ENCODE measurements at places on chromosomes 3 and 15.

DNA sequence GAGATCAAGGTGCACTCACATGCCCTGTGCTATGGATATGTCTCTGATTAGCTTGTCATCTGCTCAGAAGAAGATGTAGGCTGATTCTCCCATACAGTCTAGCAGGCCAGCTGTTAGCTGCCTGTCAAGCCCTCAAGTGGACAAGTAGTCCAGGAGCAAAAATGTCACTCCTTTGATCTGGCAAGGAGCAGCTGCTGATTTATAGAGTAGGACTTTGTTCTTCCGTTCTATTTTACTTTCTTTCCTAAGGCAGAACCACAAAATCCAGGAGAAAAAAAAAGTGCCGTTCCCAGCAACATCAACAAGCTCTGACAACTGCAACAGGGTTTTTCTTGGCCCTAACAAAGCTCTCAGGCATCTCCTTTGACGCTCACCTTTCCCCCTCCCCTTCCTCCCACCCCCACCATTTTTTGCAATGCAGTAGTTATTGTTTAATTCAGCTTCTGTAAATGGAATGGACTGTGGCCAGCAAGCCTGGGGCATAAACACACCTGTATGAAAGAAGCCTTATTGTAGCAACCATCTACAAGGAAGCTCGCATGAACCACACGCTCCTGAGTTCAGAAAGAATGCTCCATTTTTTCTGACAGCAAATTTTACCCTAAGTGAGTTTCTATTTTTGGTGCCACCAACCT lies 196.3 kb downstream of the MEIS2 start:
- DNase-seq, result no peak

DNA sequence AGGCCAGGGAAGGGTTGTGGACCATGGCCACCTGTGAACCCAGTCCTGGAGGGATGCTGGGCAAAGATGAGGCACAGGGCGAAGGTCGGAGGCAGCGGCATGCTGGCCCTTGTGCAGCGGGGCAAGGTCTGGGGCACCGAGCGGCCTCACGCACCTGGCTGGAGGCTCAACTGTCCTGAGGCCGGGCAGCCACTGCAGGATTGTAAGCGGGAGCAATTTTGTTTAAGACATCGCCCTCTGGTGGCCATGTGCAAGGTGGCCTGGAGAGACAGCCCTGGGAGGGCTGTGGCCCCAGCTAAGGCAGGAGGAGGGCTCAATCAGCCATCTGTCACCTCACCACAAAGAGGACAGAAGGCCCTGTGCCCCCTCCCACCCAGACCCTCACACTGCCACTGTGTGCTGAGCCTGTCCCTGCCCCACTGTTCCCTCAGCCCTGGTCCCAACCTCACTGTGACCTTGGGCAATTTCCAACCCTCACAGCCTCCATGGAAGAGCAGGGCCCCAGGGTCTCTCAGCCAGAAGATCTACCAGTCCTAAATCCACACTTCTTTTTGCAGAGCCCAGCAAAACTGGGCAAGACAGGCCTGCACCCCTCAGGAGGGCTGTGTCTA lies 46.2 kb downstream of the TPRA1 start:
- DNase-seq, result peak; percentile 88

DNA sequence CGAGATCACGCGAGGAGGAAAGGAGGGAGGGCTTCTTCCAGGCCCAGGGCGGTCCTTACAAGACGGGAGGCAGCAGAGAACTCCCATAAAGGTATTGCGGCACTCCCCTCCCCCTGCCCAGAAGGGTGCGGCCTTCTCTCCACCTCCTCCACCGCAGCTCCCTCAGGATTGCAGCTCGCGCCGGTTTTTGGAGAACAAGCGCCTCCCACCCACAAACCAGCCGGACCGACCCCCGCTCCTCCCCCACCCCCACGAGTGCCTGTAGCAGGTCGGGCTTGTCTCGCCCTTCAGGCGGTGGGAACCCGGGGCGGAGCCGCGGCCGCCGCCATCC lies 1.1 kb upstream of the SETD5 start:
- DNase-seq, result peak; percentile 76

- DNase-seq, result peak; percentile 62
Measured at GRCh38 chr3:160012108-160012507, 23.5 kb downstream of the IL12A start.

GRCh38 chr3:59386165-59386564 lies 336.3 kb upstream of the CFAP20DC start:
- peak; percentile 67 for DNase-seq

GRCh38 chr3:190629088-190629487 lies 115.2 kb downstream of the IL1RAP start:
- DNase-seq, result no peak

DNA sequence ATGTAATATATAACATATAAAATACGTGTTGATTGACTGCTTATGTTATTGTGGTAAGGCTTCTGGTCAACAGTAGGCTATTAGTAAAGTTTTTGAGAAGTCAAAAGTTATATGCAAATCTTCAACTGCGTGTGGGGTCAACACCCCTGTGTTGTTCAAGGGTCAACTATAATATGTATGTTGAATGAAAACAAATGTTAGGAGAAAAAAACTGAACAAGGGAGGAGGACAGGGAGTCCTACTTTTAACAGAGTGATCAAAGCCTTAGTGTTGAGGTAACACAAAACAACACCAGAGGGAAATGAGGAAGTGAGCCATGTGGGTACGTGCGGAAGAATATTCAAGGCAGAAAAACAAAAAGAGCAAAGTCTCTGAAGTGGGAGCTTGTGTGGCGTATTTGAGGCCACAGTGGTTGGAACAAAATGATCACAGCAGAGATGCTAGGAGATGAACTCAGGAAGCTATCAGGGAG lies 62.5 kb downstream of the SFMBT1 start:
- DNase-seq, result peak; percentile 65

GRCh38 chr15:86661580-86661979 lies 581.9 kb downstream of the AGBL1 start:
- DNase-seq, result no peak

DNA sequence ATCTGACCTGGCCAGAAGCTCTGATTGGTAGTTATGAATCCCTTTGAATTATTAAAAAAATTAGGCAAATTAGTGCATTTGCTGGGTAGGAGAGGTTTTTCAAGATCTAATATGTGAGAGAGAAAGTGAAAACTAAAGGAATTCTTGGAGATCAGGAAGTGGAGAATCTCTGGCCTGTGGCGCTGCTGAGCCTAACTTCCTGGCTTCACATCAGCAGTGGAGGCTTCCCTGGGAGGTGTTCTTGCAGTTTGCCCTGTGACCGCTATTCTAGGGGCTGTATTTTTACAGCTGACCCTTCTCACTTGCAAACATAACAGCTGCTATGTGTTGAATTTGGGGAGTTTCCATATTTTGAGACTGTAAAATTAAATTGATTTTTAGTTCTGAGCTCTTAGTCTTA lies 166.4 kb downstream of the ATG7 start:
- no peak for DNase-seq

DNA sequence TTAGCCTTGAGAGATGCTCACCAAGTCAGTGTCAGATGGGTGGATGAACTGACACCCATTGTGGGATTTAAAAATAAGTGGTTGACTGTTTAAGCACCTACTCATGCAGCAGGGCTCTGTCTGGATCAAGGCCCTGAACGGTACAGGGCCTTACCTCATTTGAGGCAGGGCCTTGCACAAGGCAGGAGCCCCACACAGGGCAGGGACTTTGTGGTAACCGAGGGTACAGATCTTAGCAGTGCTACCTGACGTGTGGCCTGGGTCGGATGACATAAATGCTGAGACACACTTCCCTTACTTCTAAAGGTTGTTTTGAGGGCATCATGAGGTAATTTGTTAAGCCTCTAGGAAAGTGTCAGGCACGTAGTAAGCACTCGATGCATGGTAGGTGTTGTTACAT lies 59.5 kb upstream of the PLXNA1 start:
- DNase-seq, result no peak

DNA sequence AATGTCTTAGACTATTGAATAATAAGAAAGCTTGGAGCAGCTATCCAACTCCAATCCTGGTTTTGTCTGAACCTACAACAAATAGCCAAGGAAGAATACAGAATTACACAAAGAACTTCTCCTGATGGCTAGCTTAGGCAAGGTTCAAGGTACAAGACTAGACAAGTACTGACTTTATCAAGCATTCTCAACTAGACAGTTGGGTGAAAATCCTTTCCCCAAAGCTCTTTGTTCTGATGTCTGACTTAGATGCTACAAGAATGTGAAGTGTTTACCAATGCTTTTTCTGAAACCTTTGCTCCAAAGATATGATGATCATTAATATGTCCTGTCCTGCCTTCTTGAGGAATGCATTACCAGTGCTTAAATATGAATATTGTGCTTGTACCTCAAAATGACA lies 113.8 kb downstream of the ANXA2 start:
- DNase-seq, result no peak

- DNase-seq, result no peak
Measured at GRCh38 chr3:3065876-3066275, 44.3 kb downstream of the IL5RA start.

DNA sequence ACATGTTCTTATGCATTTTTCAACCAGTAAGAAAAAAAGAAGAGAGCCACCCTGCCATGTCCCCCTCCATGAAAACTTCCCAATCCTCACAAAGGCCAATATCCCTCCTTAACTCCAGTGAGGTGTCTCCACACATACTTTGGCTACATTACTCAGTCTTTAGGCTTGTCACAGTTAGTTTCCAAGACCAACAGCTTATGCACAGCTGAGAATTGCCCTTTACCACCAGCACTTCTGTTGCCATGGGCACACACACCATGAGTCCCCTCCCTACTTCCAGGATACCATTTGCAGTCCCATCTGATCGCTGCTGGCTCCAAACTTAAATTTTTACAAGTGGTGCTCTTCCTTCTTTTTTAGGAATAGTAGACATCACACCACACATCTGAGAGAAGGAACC lies 150.3 kb upstream of the STRIT1 start:
- no peak for DNase-seq

- DNase-seq, result no peak
Measured at GRCh38 chr15:50879016-50879617, 29.4 kb upstream of the AP4E1 start.

DNA sequence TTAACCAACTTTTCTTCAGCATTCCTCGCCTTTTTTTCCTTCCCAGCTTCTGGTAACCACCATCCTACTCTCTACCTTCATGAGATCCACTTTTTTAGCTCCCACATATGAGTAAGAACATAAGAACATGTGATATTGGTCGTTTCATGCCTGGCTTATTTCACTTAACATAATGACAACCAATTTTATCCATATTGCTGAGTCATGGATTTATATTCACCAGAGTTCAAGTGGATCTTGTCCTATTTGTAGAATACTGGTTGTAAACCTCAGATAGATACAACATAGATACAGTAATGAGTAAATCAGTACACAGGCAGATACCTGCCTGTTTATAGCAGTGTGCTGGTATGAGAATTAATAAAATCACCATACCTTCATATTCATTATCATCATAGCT lies 412.0 kb upstream of the RBMS3 start:
- no peak for DNase-seq

DNA sequence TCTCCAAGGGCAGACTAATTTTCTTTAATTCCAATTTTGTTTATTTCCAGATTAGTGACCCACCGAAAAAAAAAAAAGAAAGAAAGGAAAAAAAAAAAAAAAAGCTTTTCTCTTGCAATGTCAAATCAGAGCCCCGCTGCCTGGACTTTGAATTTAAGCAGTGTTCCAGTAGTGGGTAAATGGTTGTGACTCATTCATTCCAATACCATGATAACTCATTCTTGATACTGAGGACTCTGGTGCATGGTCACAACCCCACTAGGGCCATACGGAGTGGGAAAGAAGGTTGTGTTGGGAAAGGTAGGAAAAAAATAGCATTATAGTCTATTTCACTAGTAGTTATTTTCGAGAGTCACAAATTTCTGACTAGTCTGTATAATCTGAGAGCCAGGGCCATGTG lies 59.1 kb upstream of the COL8A1 start:
- no peak for DNase-seq

GRCh38 chr3:65928110-65928509 lies 110.6 kb downstream of the MAGI1 start:
- no peak for DNase-seq

- DNase-seq, result no peak
Measured at GRCh38 chr3:183884097-183884426, 618 bp downstream of the PARL start.

DNA sequence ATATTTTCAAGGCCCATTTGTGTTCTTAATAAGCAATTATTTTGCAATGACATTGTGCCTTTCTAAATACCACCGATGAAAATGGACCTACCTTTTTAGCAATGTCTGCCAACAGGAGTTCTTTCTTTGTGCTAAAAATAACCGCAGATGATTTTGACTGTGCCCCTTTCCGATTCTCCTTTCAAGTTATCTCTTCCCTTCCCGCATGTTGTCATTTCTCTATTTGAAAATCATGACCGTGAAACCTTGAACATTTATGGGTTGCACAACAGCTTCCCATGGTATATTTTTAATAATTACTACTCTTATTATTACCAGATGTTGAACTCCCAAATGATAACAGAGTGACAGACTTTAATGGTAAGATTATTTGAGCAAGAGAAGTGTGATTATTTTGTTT lies 10.3 kb upstream of the ETFA start:
- no peak for DNase-seq

DNA sequence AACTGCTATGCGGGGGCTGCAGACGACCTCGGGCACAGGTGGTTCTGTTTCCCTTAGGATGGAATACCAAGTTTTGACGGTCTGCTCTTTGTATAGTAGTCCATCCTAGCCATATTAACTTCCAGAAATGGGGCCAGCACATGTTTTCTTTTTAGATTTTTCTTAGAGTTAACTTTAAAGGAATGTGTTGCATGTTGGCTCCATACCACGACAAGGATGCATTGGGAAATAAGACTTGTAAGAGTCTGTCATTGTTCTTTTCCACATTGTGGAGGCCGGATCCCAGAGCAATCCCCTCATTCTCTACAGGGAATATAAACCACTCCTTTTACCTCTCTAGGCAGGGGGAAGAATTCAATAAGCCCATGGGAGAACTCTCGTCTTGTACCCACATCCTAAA lies 87.1 kb upstream of the PLSCR4 start:
- no peak for DNase-seq

DNA sequence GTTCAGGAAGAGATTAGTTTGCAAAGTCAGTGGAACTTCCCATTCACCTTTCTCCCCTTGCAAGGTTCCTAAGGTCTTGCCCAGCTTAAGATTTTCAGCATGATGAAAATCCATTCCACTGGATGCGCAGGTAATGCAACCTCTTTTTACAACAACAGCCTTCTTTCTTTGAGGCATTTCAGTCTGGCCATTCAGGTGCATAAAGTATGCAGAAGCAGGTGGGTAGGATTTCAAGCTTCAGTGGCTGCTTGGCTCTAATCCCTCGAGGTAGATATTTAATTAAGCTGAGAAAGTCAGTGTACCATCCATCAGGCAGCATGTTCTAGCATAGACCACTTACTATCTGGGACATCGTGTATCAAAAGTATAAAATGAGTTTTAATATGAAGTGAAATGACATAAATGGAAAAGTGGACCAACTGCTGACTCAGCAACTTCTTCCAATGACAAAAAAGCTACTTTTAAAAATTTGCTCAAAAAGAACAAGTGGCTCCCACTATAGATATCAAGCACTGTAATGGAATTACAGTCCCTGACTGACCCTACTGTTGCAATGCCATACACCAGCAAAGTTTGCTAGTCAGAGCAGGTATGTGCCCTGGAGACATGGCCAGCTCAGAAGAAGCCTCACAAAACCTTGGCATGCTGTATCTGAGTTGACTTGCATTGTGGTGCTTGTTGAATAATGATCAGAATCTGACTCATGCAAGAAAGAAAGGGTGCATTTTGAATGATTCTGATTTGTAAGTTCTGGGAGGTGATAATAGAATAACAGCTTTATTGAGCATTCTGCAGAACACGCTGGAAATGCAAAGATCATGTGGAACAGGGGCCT lies 459.9 kb upstream of the MCTP2 start:
- DNase-seq, result no peak

Data from GM20000 (cell line).